ENCODE measurements at places on chromosomes 12 and 14.

DNA sequence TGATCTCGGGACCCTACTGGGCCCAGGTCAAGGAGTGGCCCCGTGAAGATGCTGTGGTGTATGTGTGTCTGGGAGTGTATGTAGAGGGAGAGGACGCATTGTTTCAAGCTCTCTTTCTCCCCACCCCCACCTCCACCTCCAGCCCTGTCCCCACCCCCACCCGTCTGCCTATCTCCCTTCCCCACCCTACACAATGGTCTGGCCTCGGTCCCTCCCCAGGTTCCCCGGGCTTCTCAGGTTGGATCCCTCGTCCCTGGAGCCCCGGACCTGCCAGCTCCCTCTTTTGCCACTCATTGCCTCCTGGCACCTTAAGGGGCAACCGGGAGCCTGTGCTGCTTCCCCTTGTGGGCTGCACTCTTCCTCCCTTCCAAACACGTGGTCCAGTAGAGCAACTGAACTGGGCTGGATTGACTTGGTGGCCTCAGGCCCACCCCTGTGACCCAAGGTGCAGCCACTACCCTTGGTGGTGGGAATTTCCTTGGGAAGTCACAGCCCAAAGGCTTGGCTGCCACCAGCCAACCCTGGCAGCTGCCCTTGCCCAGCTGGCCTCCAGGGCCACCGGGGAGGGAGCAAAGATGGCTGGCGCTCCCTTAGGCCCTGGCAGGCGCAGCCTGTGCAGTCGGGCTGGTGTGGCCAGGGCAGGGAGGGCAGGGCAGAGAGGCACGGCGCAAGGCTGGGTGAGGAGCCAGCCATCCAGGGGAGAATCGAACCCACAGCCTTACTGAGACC, 628 bp downstream of the VRTN start:
- DNase-seq, result no peak

DNA sequence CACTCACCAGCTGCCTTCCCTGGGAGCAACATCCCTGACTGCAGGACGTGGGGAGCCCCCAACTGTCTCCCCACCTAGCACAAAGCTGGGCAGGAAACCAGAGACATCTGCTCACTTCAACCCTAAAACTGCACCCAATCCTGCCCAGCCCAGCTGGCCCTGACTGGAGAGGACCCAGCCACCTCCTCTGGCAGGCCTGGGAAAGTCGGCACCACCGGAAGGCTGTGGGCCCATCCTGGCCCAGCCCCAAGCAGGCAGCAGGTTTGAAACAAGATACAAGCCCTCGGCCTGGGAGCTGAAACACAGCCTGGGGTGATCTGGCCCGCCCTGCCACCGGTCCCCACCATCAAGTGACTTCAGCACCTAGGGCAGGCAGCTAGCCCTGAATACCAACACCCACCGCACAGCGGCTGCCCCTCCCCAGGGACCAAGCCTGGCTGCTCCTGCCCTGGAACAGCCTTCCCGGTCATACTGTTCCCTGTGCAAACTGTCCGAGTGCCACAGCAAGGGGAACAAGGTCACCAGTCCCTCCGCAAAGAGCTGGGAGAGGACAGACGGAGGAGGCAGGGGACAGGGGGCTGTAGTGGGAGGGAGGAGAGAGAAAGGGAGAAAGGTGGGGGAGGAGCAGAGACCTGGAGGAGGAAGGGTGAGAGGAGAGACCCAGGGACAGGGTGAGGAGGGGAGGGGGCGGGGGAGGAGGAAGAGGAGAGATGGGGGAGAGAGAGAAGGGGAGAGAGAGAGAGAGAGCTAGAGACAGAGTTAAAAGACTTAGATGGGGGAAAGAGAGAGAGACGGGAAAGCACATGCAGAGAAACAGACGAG, 115.7 kb downstream of the RFLNA start:
- no peak for DNase-seq

DNA sequence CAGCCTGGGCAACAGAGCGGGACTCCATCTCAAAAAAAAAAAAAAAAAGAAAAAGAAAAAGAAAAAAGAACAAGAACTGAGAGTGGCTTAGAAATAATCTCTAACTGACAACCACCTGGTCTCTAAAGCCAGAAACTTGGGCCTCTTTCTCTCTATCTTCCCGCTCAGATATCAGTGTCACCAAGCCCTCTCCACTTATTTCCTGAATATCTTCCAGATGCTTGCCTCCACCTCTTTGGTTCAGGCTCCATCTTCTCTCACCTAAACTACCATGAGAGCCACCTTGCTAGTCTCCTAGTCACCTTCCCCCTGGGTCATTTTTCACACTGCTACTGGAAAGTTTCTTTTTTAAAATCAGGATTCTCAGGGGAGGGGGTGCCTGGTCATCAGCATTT, 1.8 kb upstream of the TM9SF1 start:
- no peak for DNase-seq

GRCh38 chr14:96638041-96638855, 136.1 kb downstream of the PAPOLA start:
- DNase-seq, result no peak

DNA sequence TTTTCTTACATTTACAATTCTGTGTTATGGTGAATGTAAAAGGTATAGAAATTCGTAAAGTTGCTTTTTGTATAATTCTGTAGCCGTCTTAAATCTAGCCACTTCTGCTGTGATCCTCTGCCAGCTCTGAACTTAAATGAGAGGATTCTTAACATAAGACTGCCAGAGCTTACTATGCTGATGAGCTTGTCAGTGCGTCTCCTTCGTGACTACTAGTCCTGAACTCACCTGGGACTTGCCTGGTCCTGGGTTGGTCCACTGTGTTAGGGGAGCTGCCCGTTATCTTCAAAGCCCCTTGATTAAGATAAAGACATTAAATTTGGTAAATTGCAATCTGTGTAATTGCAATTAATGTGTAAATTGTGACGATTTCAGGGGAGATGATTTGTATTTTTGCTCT, 44.7 kb downstream of the UNC79 start:
- DNase-seq, result no peak

- DNase-seq, result no peak
Observed at GRCh38 chr14:58607131-58607951, 30.4 kb upstream of the DACT1 start.

DNA sequence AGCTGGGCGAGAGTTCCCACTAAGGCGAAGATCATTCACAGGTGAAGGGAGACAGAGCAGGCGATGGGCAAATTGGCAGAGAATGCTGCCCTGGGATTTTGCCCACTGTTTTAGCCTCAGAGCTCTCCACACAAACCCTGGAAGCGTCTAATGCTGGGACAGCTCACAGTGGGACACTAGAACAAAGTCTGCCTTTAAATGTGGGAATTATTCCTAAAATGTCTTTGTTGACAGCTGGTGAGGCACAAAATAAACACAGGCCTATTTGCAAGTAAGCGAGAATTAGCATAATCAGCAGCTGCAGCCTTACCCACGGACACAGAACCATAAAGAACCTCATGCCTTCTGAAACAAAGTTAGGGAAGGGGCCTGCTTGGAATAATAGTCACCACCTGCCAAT, 824.5 kb downstream of the AACS start:
- no peak for DNase-seq

GRCh38 chr12:54689984-54690383, 41.8 kb upstream of the DCD start:
- DNase-seq, result no peak

GRCh38 chr12:38890102-38890855, 15.1 kb downstream of the CPNE8 start:
- no peak for DNase-seq

GRCh38 chr12:62123721-62124203, 136.4 kb upstream of the USP15 start:
- DNase-seq, result no peak

- DNase-seq, result no peak
Observed at GRCh38 chr12:16238661-16239060, 38.8 kb downstream of the SLC15A5 start.

DNA sequence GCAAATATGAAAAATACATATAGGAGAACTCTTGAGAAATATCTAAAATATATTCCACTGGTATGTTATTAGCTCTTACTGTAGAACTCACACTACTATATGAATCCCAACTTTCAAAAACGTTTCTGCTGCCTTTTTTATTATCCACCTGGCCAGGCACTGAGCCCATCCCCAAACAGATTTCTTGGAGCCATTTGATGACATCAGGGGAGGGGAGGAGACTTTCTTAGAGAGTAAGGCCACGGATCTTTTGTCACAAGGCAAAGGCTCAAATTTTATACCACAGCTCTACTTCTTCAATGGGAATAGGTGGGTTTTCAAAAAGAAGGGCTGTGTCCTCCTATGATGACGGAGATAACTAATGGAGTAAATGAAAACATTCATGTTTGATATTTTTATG, 83.0 kb downstream of the SLC25A21 start:
- no peak for DNase-seq

DNA sequence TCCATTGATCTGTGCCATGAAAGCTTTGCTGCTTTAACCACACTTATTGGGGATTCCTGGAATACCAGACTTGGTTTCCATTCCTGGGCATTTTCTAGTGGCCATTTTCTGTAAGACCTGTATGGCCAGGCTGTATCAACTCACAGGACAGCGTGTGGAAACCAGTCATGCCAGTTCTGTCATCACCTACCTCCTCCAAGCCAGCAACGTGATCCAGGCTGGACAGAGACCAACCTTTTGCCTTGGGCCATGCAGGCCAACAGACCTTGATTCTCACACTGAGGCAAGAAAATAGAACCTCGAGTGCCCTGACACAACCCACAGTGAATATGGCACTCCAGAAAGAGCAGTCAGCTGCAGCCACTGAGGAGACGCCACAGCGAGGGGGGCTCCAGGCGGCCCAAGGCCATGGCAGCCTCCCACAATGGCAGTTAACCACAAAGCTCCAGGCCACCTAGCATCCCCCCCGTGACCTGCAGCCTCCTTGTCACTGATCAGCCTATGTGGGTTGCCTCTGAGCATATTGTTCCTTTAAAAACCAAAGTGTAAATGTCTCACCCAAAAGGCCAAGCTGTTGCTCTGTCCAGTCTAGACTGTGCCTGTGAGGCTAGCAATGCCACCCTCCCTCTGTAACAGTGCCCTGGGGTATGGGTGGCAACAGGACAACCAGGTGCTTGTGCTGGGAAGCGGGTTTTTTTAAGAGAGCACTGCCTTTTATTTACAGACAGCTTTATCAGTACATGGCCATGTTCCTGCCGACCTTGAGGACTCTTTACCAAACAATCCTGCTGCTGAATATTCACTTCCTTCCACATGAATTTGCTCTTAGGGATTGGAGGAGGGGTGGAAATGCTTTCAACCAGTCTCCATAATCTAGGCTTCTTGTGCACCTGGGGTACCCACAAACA, 168.7 kb upstream of the HIF1A start:
- no peak for DNase-seq

DNA sequence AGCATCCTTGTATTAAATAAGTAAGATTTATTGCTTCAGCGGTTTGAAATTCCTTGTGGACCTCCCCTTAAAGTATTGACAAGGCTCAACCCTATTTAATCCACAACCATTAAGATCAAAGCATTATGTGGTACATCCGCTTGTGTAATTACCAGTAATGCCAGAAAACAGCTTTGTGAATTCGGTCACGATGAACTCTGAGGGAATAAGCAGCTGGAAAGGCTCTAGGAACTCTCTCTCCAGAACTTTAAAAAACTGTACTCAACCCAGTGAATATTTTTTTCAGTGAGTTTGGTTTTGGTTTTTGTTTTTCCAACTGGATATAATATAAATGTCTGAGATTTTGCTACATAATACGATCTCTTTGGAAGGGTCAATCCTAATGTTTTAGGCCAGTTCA, 49.3 kb upstream of the DIO2 start:
- no peak for DNase-seq

- DNase-seq, result no peak
Observed at GRCh38 chr14:89721956-89722355, 232.6 kb downstream of the EFCAB11 start.

DNA sequence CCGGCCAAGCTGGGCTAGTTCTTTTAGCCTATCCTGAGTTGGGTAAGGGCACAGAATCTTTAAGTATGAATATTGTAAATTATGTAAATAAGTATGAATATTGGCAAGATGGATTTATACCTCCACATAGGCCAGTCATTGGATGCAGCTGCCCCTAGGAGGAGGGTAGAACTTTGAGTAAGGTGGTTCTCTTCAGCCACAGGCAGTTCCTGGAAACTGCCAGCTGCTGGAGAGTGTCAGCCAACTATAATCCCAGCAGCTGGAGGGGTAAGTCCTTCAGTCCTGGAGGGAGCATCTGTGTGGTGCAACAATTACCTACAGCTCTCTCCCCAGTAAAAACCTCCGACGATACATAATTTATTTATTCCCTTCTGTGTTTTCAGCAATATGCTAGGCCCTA, 65.8 kb upstream of the TMPO start:
- DNase-seq, result no peak

DNA sequence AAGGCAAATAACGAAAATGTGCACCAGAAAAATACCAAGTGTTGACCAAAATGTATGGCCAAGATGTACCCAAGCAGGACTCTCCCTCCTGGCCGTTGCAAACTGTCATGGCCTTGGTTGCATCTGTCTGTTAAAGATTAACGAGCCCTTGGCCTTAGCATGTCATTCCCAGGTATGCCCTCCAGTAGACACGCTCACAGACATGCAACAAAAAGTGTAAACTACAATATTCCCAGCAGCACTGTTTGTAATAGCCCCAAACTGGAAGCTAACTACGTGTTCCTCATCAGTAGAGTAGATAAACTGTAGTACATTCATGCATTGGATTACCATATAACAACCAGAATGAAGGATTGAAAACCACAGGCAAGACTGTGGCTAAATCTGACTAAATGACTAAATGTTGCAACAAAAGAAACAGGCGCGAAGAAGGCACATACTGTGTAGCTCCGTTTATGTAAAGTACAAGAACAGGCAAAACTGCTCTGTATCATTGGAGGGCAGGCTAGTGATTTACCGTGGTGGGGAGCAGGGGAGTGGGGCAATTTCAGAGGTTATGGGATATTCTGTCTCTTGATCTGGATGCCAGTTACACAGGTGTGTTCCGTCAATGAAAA, 232.8 kb upstream of the DIO3 start:
- DNase-seq, result no peak

Measured in esophagus squamous epithelium (tissue), 5 donors.